Karpas-422 (cell line): ENCODE measurements at places on chromosomes 7 and 10. TPM values are rescaled to one million over a fixed set of nuclear protein-coding genes. Genes with fewer than 3 reads are reported as not detected.

BET1 gene
- 16.8 and 28.0 TPM in 2 replicates for total RNA-seq

CEP55 gene
- 14.6 and 16.5 TPM in 2 replicates for total RNA-seq

OR2A5 gene
- not detected in 2 replicates for total RNA-seq

DNA sequence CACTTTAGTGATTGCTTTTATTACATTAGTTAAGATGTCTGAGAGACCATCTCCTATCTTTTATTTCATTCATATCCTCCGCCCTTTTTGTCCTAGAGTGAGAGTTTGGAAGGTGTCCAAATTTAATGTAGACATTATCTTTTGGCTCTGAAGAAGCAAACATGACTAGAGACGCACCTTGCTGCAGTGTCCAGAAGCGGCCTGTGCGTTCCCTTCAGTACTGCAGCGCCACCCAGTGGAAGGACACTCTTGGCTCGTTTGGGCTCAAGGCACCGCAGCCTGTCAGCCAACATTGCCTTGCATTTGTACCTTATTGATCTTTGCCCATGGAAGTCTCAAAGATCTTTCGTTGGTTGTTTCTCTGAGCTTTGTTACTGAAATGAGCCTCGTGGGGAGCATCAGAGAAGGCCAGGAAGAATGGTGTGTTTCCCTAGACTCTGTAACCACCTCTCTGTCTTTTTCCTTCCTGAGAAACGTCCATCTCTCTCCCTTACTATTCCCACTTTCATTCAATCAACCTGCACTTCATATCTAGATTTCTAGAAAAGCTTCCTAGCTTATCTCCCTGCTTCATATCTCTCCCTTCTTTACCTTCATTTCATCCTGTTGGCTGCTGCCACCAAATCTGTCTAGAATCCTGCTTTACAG lies 10.4 kb upstream of the CLCN1 start:
- no peak overlapping the region for H3K27ac ChIP-seq
- H3K4me3 ChIP-seq = no peak overlapping the region
- H3K27me3 ChIP-seq = no peaks in the 10 kb centered on the region
- H3K4me1 ChIP-seq = no peaks in the 10 kb centered on the region
